Kidney tubule cell (primary cell): ENCODE measurements at places on chromosomes 2 and 18.
A peak's percentile ranks its signal among the peaks of the same experiment; 100 is the strongest.

- DNase-seq = no peak
These were observed 449.8 kb downstream of the NRXN1 start for GRCh38 chr2:50582164-50582563.

DNA sequence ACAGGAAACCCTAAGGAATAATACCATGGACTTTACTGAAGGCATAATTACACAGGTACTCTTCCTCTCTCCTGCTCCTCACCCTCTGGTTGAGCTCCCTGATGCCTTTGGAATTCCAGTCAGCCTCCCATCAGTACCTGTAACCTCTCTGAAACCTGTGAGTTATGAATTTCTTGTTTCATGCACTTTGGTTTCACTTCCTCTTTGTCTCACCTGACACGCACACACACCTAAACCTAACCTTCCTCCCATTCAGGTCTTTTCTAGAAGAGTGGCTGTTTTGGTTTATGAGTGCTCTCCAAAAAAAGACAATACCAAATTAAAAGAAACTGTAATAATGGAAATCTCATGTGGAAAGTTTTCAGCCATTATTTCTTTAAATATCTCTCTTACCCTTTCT lies 451.3 kb upstream of the VWC2L start:
- DNase-seq = peak; percentile 18

GRCh38 chr2:127637725-127638252 lies 8.2 kb upstream of the GPR17 start:
- DNase-seq = peak; percentile 87

DNA sequence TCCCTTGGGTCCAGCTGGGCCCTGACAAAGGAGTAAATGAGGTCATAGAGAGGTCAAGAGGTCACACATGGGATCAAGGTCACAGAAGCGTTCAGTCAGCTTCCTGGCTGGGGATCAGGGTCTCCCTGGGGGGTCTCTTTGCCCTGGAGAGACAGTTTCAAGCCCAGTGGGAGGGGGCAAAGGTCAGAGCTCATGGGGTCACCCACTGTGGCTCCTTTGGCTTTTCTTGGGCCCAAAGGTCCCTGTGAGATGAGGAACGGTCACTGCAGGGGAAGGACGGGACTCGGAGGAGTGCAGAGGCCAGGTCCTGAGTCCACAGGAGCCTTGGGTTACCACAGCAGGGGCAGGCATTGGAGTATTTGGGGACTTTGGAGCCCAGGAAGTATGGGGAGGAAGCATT lies 30.7 kb upstream of the ANKRD62 start:
- DNase-seq = no peak

- no peak for DNase-seq
These were observed 170.4 kb downstream of the ZFP36L2 start for GRCh38 chr2:43055985-43056384.

- no peak for DNase-seq
These were observed 23.4 kb upstream of the ATL2 start for GRCh38 chr2:38400513-38400912.
